Spleen (tissue), 13 donors: ENCODE measurements at places on chromosomes 7 and 10. TPM values are rescaled to one million over a fixed set of nuclear protein-coding genes. Genes with fewer than 3 reads are reported as not detected.
A peak's percentile ranks its signal among the peaks of the same experiment; 100 is the strongest.

DNA sequence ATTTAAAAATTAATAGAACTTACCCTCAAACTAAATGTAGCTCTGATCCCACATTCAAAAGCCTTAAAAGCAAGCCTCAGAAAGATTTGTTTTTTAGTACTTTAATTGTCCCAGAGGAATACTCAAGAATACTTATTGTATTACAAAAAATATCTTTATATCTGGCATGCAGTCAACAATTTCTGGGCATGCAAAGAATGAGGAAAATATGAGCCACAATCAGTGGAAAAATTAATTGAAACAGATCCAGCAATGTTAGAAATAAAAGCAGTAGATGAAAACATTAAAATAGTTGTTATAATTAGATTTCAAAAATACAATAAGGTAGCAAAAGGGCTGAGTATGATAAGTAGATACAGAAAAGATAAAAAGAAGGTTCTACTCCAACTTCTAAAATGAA is 154.7 kb downstream of the PON1 start:
- no peaks in the 10 kb centered on the region for H3K27me3 ChIP-seq
- no peak for DNase-seq
- no peak overlapping the region for H3K4me3 ChIP-seq
- H3K27ac ChIP-seq: no peak overlapping the region
- no peaks in the 10 kb centered on the region for H3K36me3 ChIP-seq
- no peaks in the 10 kb centered on the region for H3K4me1 ChIP-seq

- H3K4me3 ChIP-seq: no peak overlapping the region
- no peaks in the 10 kb centered on the region for H3K27me3 ChIP-seq
- no peak overlapping the region for H3K27ac ChIP-seq
- H3K36me3 ChIP-seq: no peaks in the 10 kb centered on the region
Observed at GRCh38 chr10:33099748-33100147, 141.7 kb upstream of the ITGB1 start.

- no peaks in the 10 kb centered on the region for H3K4me1 ChIP-seq
- H3K36me3 ChIP-seq: no peaks in the 10 kb centered on the region
- no peak overlapping the region for H3K27ac ChIP-seq
- no peak for DNase-seq
Observed at GRCh38 chr7:150981644-150982043, 3.5 kb upstream of the KCNH2 start.

- H3K27me3 ChIP-seq: peaks cover 4% of the 10 kb centered on the region
- H3K36me3 ChIP-seq: no peaks in the 10 kb centered on the region
- no peak for DNase-seq
- peak overlapping the region; percentile 92 for H3K4me3 ChIP-seq
- no peak overlapping the region for H3K27ac ChIP-seq
Observed at GRCh38 chr10:60778971-60779796, 906 bp downstream of the CDK1 start.

GRCh38 chr10:101778781-101779543 is 3.0 kb upstream of the FGF8 start:
- DNase-seq: peak; percentile 81
- no peak overlapping the region for H3K27ac ChIP-seq
- no peaks in the 10 kb centered on the region for H3K36me3 ChIP-seq
- H3K4me1 ChIP-seq: peaks cover 79% of the 10 kb centered on the region
- H3K27me3 ChIP-seq: peaks cover 42% of the 10 kb centered on the region

DNA sequence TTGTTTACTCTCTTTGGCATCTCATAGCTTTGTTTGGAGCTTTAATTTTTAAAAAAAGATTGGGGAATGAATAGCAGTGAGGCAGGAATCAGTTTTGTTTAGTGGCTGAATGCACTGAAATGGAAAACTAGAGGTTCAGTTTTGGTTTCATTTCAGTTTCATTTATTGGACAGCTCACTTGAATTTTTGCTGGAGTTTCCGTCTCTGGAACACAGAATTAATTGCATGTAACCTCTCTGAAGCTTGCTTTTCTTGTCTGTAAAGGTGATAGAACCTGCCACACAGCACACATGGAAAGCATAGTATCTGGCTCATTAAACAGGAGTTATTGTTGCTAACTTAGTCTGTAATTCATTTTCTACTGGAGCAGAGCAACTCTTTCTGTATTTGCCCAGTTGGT is 7.1 kb downstream of the GRM8 start:
- DNase-seq: no peak
- H3K4me1 ChIP-seq: no peaks in the 10 kb centered on the region
- H3K27ac ChIP-seq: no peak overlapping the region

DNA sequence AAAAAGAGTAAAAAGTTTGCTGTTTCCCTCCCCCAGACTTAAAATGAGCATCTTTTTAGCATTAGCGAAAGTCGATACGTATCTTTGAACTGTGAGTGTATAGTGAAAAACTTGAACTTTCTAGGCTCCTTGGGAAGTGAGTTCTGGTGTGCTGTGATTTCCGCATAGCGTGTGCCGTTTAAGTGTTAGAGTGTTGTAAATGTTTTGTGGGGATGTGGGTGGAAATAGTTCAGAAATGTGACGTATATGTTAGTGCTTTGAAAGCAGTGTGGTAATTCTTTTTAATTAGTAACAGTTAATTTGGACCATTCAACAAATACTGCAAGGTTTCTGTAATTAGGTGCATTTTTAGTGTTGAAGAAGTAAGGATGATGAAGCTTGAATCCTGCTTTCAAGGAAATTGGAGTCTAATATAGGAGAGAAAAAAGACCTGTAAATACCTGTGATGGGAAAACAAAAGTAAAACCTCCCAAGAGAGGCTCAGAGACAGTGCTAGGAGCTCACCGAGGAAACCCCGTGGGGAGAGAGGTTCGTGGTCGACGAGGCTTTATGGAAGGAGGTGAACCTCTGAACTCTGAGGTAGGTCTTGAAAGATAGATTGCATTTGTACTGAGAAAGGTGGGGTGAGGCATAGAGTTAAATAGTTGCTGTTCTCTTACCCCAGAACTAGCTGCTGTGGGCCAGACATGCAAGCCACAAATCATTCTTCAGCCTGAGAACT is 40.8 kb downstream of the RBM33 start:
- H3K4me1 ChIP-seq: no peaks in the 10 kb centered on the region
- DNase-seq: no peak
- no peak overlapping the region for H3K4me3 ChIP-seq
- no peak overlapping the region for H3K27ac ChIP-seq
- H3K36me3 ChIP-seq: peaks cover 5% of the 10 kb centered on the region

Gene TEX47
- not detected for total RNA-seq

Gene POLR2J
- total RNA-seq: 16.7 TPM

Gene WNT8B
- total RNA-seq: not detected

Gene STK32C
- 15.4 TPM for total RNA-seq

Gene TMEM213
- not detected for total RNA-seq

Gene GIMAP2
- 93.7 TPM for total RNA-seq
